ENCODE measurements at places on chromosomes 4 and X. TPM values are rescaled to one million over a fixed set of nuclear protein-coding genes. Genes with fewer than 3 reads are reported as not detected.

The DCAF8L1 gene
- not detected for polyA plus RNA-seq

The ZFP92 gene
- polyA plus RNA-seq: 0.99 TPM

The SUPT20HL2 gene
- 0.09 TPM for polyA plus RNA-seq

- DNase-seq: no peak
Measured at GRCh38 chr4:101753721-101754120, 36.8 kb upstream of the BANK1 start.

- no peak for DNase-seq
Measured at GRCh38 chrX:45768666-45769236, 568.1 kb upstream of the DIPK2B start.

- no peak for DNase-seq
Measured at GRCh38 chrX:15509845-15510244, 9.2 kb downstream of the BMX start.

- no peak for DNase-seq
Measured at GRCh38 chrX:113868177-113868576, 715.7 kb upstream of the HTR2C start.

- DNase-seq: no peak
Measured at GRCh38 chr4:2811830-2812611, 19.1 kb downstream of the SH3BP2 start.

DNA sequence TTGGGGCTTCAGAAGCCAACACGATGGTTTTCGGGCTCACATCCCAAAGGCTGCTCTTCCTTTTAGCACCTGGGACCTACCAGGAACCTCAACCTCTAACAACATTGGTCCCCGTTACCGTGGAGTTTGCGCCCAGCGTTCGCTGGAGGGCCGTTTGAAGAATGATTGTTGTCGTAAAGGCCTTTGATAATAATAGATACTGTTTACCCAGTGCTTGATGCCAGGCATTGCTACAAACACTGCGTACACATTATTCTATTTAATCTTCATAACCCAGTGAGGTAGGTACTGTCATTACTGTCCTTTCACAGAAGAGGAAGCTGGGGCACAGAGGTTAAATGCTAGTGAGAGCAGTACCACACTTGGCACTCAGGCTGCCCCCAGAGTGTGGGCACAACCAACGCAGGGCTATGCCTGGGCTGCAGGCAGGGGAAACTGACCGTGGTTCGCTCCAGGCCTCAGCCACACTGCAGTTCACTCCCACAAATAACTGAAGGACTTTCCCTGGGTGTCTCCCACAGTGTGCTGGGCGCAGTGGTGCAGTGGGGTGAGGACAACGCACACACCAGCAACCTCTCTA lies 1.0 kb upstream of the ACSL1 start:
- DNase-seq: no peak

- DNase-seq: no peak
Measured at GRCh38 chr4:2843941-2844584, 419 bp downstream of the ADD1 start.

DNA sequence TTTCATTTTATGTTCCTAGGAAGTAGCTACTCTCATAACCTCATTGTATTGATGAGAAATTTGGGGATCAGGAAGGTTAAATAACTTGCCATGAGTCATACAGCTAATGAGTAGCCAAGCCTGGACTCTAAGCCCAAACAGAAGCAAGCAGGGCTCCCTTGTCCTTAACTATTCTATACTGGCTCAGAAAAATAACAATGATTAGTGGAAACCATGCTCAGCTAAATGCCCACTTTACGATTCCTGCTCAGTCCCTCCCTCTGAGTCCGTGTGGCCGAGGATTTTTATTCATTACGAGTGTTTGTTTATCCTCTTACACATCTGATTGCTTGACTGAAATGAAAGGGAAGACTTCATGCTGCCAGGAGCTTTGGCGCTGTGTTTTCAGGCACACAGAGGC lies 100.9 kb downstream of the SLC34A2 start:
- no peak for DNase-seq
